Stimulated activated CD4-positive, alpha-beta T cell treated with anti-CD3 and anti-CD28 coated beads, Interleukin-4, amount 100 ng/mL, for 4 hours (primary cell): ENCODE measurements at places on chromosomes 2 and 18.

- DNase-seq, result no peak
Observed at GRCh38 chr2:10424051-10424450, 24.1 kb downstream of the ODC1 start.

- DNase-seq, result no peak
Observed at GRCh38 chr2:224982910-224983711, 59.2 kb downstream of the DOCK10 start.

GRCh38 chr2:2101924-2102323 is 229.2 kb downstream of the MYT1L start:
- DNase-seq, result no peak

GRCh38 chr2:151482171-151482725 is 72.5 kb downstream of the RIF1 start:
- DNase-seq, result no peak

- no peak for DNase-seq
Observed at GRCh38 chr2:205858275-205858674, 176.0 kb downstream of the NRP2 start.

GRCh38 chr18:32424696-32425095 is 46.0 kb downstream of the GAREM1 start:
- no peak for DNase-seq

GRCh38 chr2:212124598-212124997 is 414.0 kb downstream of the ERBB4 start:
- no peak for DNase-seq

GRCh38 chr2:81672923-81673322 is 1368.4 kb upstream of the LRRTM1 start:
- no peak for DNase-seq

DNA sequence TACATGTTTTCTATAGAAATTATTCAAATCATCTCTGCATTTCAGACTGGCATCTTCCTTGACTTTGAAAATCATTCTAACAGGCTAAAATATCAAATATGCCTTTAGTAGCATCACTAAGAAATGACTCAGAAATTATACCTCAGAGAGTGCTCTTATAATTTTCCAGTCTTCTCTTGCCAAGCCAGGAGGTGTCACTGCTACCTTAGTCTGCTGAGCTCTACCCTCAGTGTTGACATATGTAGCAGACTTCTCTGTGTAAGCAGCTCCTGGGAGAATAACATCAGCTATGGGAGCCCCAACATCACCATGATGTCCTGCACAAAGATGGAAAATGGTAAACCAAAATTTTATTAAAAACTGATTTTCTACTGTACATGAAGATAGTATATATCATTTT is 31.6 kb downstream of the NDUFS1 start:
- DNase-seq, result no peak

- DNase-seq, result no peak
Observed at GRCh38 chr2:43448011-43448821, 147.6 kb downstream of the THADA start.

GRCh38 chr2:190649035-190649797 is at the start of gene NAB1:
Gene NAB1 (plus strand): TSS chr2:190649083. CDS start chr2:190659177, 10,094 bp downstream.
- peak; percentile 58 for DNase-seq

GRCh38 chr2:18950361-18950851 is 361.0 kb upstream of the NT5C1B start:
- no peak for DNase-seq

GRCh38 chr2:236748385-236748784 is 178.8 kb downstream of the ACKR3 start:
- no peak for DNase-seq

DNA sequence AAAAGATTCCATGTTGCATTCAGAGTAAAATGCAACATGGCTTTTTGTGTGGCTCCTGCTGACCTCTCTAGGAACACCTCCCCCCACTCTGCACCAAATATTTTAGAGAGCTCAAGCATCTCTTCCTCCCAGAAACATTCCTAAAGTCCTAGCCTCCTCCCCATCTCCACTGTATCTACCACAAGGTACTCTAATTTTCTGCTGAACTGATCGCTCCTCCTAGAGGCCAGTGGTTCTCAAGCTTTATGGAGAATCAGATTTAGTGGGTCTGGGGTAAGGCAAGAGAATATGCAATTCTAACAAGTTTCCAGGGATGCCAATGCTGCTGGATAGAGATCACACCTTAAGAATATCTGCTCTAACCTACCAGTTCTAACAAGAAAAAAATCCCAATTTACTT is 89.5 kb upstream of the HNRNPA3 start:
- DNase-seq, result no peak

- no peak for DNase-seq
Observed at GRCh38 chr18:44882163-44882868, 201.6 kb downstream of the SETBP1 start.

- DNase-seq, result no peak
Observed at GRCh38 chr2:113724010-113724409, 32.4 kb downstream of the SLC35F5 start.

DNA sequence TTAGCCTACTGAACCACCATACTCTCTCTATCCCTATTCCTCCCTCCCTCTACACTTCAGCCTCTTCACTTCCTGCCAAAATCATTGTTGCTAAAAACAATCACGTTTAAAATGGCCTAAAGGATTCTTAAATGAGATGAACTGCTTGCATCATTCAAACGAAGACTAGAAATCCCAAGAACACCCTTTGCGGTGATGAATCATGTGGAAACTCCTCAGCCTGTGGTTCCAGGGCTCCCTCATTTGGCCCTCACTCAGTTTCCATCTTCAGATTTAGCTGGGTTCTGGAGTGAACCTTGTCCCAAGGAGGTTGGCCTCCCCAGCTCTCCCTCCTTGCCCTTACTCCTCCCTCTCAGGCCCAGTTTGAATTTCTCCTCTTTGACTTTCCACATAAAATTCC is 125.6 kb upstream of the CDC42EP3 start:
- no peak for DNase-seq

GRCh38 chr2:225429717-225430116 is 30.2 kb downstream of the NYAP2 start:
- DNase-seq, result no peak

DNA sequence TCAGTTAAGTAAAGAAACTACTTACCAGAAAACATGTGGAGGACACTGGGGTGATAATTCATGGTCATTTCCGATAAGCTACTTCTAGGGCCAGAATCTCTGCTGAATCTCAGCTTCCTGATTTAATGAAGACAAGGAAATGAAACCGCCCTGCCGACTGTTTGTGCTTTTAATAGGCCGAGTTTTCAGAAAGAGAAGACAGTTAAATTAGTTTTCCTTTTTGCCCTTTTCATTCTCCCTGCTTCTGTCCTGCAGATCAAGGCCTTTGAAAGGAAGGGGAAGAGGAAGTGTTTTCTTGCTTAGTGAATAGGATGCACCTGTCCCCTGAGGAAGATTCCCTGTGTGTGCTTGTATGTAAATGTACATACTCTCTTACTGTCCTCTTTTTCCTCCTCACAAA is 126.6 kb downstream of the SH3RF3 start:
- DNase-seq, result no peak

- DNase-seq, result no peak
Observed at GRCh38 chr2:86661333-86661732, 37.7 kb upstream of the RNF103 start.

GRCh38 chr18:10660179-10660884 is 134.5 kb downstream of the NAPG start:
- DNase-seq, result no peak

DNA sequence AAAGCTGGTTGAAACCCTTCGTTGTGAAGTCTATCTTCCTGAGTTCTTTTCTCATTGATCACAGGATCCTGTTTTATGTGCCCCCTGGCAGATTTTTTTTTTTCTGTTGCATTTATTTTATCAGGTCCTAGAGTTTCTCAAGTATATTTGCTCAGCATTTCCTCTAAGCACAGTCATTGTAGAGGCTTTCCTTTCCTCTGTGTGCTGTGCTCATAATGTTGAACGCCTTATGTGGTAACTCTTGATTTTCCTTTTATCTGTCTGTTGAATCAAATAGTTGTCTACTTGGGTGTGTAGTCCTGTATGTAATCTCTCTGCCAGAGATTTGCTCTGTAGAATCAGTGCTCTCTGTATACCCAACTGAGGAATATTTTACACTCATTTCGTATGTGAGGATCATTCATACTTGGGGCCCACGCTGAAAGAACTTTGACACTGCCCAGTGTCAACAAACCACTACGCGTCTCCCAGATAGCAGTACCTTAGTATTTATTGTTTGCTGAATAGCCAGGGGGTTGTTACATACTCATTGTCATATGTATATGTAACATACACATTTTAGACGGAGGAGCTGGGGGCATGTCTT is 118.2 kb downstream of the CTNNA2 start:
- no peak for DNase-seq

DNA sequence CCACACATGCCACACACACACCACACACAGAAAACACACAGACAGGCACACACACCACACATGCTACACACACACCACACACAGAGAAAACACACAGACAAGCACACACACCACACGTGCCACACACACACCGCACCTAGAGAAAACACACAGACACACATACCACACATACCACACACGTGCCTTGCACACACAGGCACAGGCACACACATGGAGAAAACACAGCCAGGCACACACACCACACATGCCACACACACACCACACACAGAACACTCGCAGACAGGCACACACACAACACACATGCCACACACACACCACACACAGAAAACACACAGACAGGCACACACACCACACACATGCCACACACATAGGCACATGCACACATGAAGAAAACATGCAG is 242.1 kb upstream of the MYT1L start:
- no peak for DNase-seq

GRCh38 chr2:196239622-196240587 is 68.5 kb upstream of the STK17B start:
- DNase-seq, result peak; percentile 49

GRCh38 chr2:160550048-160550447 is 56.4 kb upstream of the RBMS1 start:
- no peak for DNase-seq

- no peak for DNase-seq
Observed at GRCh38 chr2:54423213-54423612, 32.9 kb upstream of the SPTBN1 start.

- no peak for DNase-seq
Observed at GRCh38 chr2:180669016-180669415, 311.4 kb upstream of the UBE2E3 start.

DNA sequence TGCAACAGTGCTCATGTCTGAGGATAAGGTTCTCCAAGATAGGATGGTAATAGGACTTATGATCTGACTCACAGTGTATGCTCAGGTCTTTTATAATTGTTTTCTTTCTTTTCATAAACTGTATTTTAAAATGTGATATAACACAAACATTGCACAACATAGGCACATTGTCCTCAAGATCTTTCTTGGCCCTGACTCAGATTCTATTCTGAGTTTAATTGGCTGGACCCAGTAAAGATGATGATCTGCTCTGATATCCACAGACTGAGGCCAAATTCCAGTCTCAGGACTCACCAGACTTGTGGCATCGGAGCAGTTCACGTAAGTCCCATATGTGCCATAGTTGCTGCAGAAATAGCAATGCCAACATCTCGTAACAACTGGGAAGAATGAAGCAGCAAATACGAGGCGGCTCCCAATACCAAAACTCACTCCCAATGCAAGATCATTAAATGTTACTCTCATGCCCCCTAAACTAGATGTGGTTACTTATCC is 448.9 kb upstream of the SLC14A2 start:
- DNase-seq, result no peak

DNA sequence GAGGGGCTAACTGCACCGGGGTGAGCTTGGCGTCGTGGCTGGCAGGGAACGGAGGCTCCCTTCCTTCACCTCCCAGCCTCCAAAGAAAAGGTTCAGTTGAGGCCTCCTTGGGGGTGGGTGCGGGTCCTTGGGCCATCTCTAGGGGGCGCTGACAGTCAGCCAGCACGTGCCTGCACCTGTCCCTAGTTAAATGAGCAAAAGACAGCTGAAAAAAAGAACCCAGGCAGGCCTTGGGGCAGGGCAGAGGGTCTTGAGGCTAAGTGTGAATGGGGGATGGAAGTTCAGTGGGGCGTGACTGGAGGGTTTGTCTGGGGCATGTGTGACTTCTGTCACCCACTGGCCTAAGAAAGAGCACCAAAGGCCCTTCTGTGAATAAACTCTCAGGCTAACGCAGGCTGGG is 56.4 kb downstream of the ZFP36L2 start:
- peak; percentile 44 for DNase-seq
